ENCODE measurements at places on chromosomes 1 and 21. TPM values are rescaled to one million over a fixed set of nuclear protein-coding genes. Genes with fewer than 3 reads are reported as not detected.

GRCh38 chr1:3598522-3599285 is 12.6 kb downstream of the MEGF6 start:
- DNase-seq: no peak

- DNase-seq: no peak
These were observed 8.5 kb downstream of the CD2 start for GRCh38 chr1:116762781-116763115.

PDC gene
- total RNA-seq: 0.17 TPM

GRCh38 chr1:119829625-119830024 is 18.4 kb upstream of the REG4 start:
- no peak for DNase-seq

VSIG8 gene
- total RNA-seq: not detected

FAM3B gene
- total RNA-seq: not detected

DNA sequence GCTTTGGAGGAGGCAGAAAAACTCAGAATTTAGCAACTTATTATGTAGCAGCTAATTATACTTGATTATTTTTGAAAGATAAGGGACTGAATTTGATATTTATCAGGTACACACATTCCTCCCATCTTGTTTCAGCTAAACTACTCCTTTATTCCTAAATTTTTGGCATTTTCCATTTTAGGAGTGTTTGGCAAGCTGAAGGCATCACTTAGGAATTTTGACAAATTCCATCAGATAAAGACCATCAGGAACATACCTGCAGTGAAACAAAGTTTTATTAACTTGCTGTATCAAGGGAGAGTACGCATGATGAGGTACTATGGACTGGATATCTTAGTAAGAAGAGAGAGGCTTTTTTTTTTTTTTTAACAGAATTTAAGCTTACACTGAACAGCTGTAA is 1092.2 kb downstream of the PLA2G4A start:
- no peak for DNase-seq

GRCh38 chr1:32902535-32902920 is 1.3 kb upstream of the TMEM54 start:
- DNase-seq: no peak

GRCh38 chr1:107523061-107523460 is 382.2 kb downstream of the NTNG1 start:
- DNase-seq: no peak

DNA sequence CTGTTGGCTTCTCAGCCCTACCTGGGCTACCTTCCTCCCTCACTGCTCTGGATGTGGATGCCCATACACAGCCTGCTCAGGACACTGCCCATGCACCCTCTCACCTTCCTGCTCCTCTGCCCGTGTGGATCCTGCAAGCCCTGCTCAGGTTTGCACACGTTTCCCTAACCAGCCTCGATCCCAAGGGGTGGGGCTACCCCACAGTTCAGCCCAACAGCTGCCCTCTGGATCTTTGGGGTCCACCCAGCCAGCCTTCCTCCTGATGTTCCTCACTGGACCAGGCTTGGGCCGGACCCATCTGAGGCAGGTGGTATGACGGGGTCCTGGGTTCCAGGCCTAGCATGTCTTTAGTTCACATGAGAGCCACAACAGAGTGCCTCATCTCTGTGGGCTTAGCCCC is 4.7 kb downstream of the TMEM54 start:
- DNase-seq: no peak

SH2D1B gene
- total RNA-seq: not detected

OLFML2B gene
- 5.5 TPM for total RNA-seq

DNA sequence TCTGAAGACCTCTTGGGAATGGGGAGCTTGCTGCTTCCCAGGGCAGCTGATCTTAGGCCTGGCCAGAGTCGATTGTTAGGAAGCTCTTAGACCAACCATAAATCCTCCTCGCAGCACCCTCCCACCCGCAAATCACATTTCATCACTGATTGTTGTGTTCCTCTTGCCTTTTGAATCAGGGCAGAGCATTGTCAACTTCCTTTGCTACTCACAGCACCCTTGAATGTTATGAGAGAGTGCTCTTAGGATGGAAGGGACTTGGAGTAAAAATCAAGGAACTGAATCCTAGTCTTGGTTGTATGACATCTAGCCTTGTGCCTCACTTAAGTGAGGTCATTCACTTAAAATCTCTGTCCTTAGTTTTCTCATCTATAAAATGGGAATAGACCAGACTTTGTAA is 3.0 kb downstream of the VASH2 start:
- DNase-seq: no peak

GRCh38 chr1:66752671-66753371 is 562 bp downstream of the DYNLT5 start:
- no peak for DNase-seq

SLAMF7 gene
- total RNA-seq: not detected

DNA sequence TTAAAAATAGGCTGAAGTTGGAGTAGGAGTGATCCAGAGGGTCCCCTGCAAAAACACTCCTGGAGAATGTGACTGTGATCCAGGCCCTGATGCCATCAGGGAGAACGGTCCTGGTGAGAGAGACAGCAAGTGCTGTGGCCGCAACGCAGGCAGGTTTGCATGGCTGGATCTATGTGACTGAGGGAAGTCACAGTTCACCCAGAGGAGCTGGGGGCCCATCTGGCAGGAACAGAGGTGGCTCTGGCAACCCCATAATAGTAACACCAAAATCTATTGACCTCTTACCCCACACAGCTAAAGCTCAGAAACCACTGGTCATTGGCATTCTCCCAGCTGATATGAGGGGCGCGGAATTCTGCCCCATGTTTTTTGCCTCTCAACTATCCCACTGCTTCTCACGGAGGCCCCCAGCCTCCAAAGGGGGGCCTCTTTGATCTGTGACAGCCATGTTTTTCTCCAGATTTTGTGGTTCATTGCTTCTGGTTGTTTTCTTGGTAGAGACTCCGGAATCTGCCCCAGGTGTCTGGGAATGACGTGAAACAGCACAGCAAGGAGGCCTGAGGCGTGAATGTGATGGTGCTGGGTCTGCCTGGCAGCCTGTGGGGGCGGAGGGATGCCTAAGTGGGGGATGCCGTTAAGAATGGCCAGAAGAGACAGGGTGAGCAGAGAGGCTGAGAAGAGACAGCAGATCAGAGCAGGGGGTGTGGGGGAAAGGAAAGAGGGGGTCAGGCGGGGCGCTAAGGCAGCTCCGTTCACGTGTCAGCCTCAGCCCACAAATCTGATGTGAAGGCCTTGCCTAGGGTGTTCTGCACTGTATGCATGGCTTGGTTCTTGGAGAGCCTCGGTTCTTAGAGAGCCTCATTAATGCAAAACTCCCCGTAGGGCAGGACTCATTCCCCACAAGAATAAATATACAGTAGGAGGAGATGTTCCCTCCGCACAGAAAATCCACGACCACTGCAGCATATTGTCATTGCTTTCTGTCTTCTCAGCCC is 23.5 kb downstream of the CASP9 start:
- no peak for DNase-seq

DNA sequence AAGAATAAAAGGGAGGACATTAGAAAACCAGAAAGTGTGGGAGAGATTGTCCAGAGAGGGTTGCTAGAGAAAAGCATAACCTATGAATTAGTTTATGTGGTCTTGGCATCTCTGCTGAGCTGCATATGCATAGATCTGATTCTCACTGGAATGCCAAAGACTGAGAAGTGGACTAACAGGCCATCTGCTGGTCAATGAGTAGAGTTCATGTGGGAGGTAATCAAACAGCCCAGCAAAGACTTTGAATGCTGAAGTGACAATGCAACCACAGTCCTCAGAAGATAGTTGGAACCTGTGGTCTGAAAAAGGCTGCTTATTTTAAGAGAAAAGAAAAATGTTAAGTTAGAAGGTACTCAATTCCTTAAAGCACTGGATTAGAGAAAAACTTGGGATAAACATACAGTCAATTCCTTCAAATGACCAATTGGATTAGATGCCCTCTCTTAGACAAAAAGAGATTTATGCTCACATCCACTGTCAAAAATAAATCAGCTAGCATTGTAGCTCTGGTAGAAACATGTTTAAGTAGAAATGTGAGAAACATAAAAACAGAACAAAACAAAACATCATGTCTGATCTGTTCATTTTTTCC is 382.8 kb downstream of the AMY1C start:
- peak; percentile 1 for DNase-seq

LRRC8B gene
- 0.29 TPM for total RNA-seq

DNA sequence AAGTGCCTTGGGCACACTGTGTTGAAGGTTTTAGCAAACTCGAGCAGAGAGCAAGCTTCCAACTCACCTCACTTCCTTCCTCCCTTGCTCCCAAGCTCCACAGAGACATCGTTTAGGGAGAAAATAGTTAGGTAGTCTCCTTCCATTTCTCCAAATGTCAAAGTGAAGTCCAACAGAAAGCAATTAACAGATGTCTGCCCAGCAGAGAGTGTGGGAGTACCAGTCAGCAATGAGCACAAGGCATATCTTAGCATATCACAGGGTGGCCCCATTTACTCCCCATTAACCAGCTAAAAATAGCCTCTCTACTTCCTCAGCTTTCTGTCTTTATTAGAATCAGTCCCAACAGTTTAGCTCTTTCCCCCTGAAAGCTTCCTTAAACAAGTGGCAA is 334.2 kb upstream of the CAMK1G start:
- no peak for DNase-seq

SFN gene
- 0.72 TPM for total RNA-seq

Data from HFFc6 (cell line).